Tibial nerve (tissue), 4 donors: ENCODE measurements at places on chromosomes 4 and X. TPM values are rescaled to one million over a fixed set of nuclear protein-coding genes. Genes with fewer than 3 reads are reported as not detected.
A peak's percentile ranks its signal among the peaks of the same experiment; 100 is the strongest.

- no peak for DNase-seq
- H3K4me1 ChIP-seq, result no peaks in the 10 kb centered on the region
- H3K27me3 ChIP-seq, result no peaks in the 10 kb centered on the region
- no peak overlapping the region for H3K27ac ChIP-seq
Measured at GRCh38 chrX:102624105-102624504, 24.8 kb downstream of the ARMCX5 start.

- H3K4me3 ChIP-seq, result peak overlapping the region; percentile 8
- H3K36me3 ChIP-seq, result no peaks in the 10 kb centered on the region
- peaks cover 34% of the 10 kb centered on the region for H3K27me3 ChIP-seq
- H3K4me1 ChIP-seq, result no peaks in the 10 kb centered on the region
Measured at GRCh38 chr4:182139491-182139890, 103.7 kb upstream of the TENM3 start.

DNA sequence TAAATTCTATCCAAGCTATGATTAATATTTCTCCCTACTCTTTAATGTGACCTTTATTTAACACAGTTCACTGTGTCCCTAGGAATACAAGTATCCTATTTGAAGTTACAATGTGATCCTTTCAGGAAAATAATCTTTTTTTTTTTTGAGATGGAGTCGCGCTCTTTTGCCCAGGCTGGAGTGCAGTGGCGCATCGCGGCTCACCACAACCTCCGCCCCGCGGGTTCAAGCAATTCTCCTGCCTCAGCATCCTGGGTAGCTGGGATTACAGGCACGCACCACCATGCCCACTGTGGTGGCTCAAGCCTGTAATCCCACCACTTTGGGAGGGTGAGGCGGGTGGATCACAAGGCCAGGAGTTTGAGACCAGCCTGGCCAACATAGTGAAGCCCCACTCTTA, 21.9 kb downstream of the TBCK start:
- no peak for DNase-seq
- H3K4me3 ChIP-seq, result no peak overlapping the region
- H3K36me3 ChIP-seq, result no peaks in the 10 kb centered on the region
- no peak overlapping the region for H3K27ac ChIP-seq
- no peaks in the 10 kb centered on the region for H3K4me1 ChIP-seq

- no peak for DNase-seq
- H3K27me3 ChIP-seq, result no peaks in the 10 kb centered on the region
- no peaks in the 10 kb centered on the region for H3K36me3 ChIP-seq
- no peaks in the 10 kb centered on the region for H3K4me1 ChIP-seq
- no peak overlapping the region for H3K27ac ChIP-seq
Measured at GRCh38 chr4:35771571-35771970, 472.7 kb downstream of the ARAP2 start.

Gene UNC5C
- total RNA-seq, result 1.8 TPM

Gene PRRG1
- 21.3 TPM for total RNA-seq

- H3K4me3 ChIP-seq, result no peak overlapping the region
- no peak for DNase-seq
- no peaks in the 10 kb centered on the region for H3K27me3 ChIP-seq
- H3K4me1 ChIP-seq, result no peaks in the 10 kb centered on the region
- no peak overlapping the region for H3K27ac ChIP-seq
Measured at GRCh38 chr4:100900134-100900533, 382.3 kb upstream of the EMCN start.

DNA sequence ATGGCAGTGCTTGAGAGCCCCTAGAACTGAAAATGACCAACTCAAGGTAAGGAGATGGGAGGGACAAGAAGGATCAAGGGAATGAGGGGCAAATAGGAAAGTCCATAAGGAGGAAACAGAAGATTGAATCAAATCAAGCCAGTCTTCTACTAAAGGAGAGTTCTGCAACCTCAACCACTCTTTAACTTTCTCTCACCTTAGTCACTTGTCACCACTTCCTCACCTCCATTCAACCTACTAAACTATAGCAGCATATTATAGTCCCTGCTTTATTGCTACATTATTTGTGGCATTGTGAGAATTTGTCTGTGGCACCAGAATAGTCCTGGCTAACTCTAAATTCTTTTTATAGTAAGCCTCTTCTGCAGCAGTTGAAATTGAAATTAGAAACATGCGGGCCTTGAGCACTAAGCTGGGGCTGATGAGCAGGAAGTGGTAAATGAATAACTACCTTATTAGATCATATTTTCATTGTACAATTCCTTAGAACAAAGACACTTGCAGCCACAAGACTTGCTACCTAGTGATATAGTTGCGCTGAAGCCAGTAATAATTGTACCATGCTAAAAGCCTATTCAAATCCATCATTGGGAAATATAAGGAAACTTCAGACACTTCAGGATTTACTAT, 336.9 kb downstream of the ZNF674 start:
- no peaks in the 10 kb centered on the region for H3K36me3 ChIP-seq
- DNase-seq, result no peak
- H3K27ac ChIP-seq, result no peak overlapping the region
- H3K27me3 ChIP-seq, result no peaks in the 10 kb centered on the region

Gene ODAPH
- not detected for total RNA-seq

GRCh38 chr4:147836807-147837206, 104.9 kb downstream of the ARHGAP10 start:
- H3K36me3 ChIP-seq, result no peaks in the 10 kb centered on the region
- H3K27ac ChIP-seq, result peak overlapping the region; percentile 42
- peaks cover 73% of the 10 kb centered on the region for H3K4me1 ChIP-seq
- no peaks in the 10 kb centered on the region for H3K27me3 ChIP-seq
- DNase-seq, result no peak

- DNase-seq, result no peak
- H3K36me3 ChIP-seq, result no peaks in the 10 kb centered on the region
- H3K27ac ChIP-seq, result no peak overlapping the region
- no peak overlapping the region for H3K4me3 ChIP-seq
Measured at GRCh38 chr4:117771647-117772337, 262.5 kb upstream of the NDST3 start.

GRCh38 chr4:175325230-175325629, 407.1 kb downstream of the ADAM29 start:
- no peak overlapping the region for H3K4me3 ChIP-seq
- no peak overlapping the region for H3K27ac ChIP-seq
- no peaks in the 10 kb centered on the region for H3K36me3 ChIP-seq
- H3K4me1 ChIP-seq, result no peaks in the 10 kb centered on the region
- no peaks in the 10 kb centered on the region for H3K27me3 ChIP-seq

GRCh38 chr4:31204874-31205273, 484.7 kb downstream of the PCDH7 start:
- H3K36me3 ChIP-seq, result no peaks in the 10 kb centered on the region
- H3K4me1 ChIP-seq, result no peaks in the 10 kb centered on the region

Gene P2RY4
- 3.9 TPM for total RNA-seq

- no peaks in the 10 kb centered on the region for H3K27me3 ChIP-seq
- peak; percentile 79 for DNase-seq
- no peaks in the 10 kb centered on the region for H3K36me3 ChIP-seq
- peaks cover 14% of the 10 kb centered on the region for H3K4me1 ChIP-seq
Measured at GRCh38 chrX:41333003-41333743, 789 bp upstream of the DDX3X start.

DNA sequence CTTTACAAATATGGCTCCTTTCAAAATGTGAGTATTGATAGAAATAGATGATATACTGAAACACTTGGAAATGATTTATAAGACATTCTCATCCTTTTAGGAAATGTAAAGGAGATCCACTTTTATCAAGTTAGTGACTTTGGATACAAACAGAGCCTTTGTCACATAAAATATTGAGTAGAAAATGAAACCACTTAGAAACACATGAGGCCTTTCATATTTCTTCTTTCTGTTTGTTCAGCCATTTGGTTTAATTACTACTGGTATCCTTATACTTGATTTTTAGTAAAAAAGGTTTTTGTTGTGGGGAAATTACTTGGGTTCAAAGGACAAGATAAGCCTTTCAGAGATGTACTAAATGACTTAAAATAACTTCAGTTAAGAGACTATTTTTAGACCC, 4.1 kb downstream of the STOX2 start:
- no peak for DNase-seq
- no peak overlapping the region for H3K27ac ChIP-seq
- no peak overlapping the region for H3K4me3 ChIP-seq
- no peaks in the 10 kb centered on the region for H3K36me3 ChIP-seq
- H3K4me1 ChIP-seq, result peaks cover 10% of the 10 kb centered on the region
- H3K27me3 ChIP-seq, result peaks cover 4% of the 10 kb centered on the region
